ENCODE measurements at places on chromosomes 6 and 20.
A peak's percentile ranks its signal among the peaks of the same experiment; 100 is the strongest.

GRCh38 chr6:142756215-142756630 lies 188.8 kb downstream of the HIVEP2 start:
- DNase-seq = no peak

- DNase-seq = no peak
Measured at GRCh38 chr20:3758566-3758965, 9.0 kb downstream of the ADISSP start.

GRCh38 chr6:63272397-63272796 lies 47.4 kb downstream of the LGSN start:
- no peak for DNase-seq

- DNase-seq = no peak
Measured at GRCh38 chr20:52828199-52828598, 144.0 kb upstream of the TSHZ2 start.

DNA sequence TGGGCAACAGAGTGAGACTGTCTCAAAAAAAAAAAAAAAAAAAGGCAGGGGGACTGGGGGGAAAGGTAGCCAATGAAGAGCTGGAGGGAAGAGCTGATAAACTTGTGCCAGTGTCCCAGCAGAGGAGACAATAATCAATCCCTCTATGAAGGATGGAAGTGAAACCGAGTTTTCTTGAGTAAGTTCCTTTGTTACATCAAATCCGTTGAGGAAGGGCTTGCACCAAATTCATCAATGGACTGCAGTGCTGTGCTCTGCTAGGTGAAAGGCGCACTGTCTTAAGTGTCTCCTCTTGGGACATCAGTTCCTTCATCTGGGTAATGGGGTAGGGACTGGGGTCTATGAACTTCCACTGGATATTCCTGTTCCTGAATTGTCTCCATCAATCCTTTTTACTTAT lies 3.0 kb upstream of the CRIP3 start:
- no peak for DNase-seq

- no peak for DNase-seq
Measured at GRCh38 chr6:14100138-14100537, 17.4 kb upstream of the CD83 start.

- DNase-seq = no peak
Measured at GRCh38 chr6:56278171-56278591, 30.8 kb upstream of the COL21A1 start.

- peak; percentile 78 for DNase-seq
Measured at GRCh38 chr20:49608752-49609670, 41.1 kb upstream of the PTGIS start.

GRCh38 chr6:157711060-157711459 lies 112.0 kb upstream of the SNX9 start:
- DNase-seq = no peak

GRCh38 chr20:12270863-12271262 lies 353.2 kb downstream of the BTBD3 start:
- no peak for DNase-seq

GRCh38 chr6:99790679-99791078 lies 184.0 kb downstream of the PRDM13 start:
- DNase-seq = no peak

- DNase-seq = no peak
Measured at GRCh38 chr6:87421576-87421975, 13.8 kb downstream of the CFAP206 start.

DNA sequence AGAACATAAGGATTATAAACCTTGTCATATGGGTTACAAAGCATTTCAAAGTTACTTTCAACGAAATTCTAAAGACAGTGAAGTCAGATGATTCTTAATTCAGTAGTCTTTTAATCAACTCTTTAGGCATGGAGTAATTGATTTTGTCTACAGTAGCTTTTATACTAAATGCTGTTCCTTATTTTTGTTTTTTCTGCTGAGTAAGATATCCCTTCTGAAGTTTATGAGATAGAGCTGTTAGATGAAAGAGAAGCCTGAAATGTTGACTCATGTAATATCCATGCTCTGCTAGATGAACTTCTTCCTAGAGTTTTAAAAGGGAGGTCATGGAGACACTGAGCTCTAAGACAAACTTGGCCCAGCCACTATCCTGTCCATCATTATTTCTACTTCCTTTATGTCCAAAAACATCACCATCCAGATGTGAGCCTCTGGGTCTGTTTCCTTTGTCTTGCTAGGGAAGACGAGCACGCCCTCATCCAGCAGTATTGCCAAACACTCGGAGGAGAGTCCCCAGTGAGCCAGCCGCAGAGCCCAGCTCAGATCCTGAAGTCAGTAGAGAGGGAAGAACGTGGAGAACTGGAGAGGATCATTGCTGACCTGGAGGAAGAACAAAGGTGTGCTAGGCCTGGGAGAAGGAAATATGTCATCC lies 550.3 kb downstream of the UTRN start:
- no peak for DNase-seq

DNA sequence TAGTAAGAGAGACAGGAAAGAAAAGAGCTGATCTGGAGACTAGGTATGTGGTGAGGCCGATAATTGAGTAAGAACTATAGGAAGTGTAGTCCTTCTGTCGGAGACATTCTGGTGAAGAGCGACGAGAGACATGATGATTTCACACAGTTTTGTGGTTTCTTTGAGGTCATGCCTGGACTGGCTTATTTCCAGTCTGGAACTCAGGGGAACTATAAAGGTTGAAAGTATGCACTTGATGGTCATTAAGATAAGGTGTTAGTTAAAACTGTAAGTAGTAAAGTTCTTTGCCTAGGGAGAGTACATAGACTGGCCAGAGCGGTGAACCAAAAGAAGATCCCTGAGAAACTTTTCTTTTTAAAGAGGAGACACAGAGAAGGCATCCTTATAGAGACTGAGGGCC lies 68.8 kb downstream of the RFX6 start:
- DNase-seq = no peak

DNA sequence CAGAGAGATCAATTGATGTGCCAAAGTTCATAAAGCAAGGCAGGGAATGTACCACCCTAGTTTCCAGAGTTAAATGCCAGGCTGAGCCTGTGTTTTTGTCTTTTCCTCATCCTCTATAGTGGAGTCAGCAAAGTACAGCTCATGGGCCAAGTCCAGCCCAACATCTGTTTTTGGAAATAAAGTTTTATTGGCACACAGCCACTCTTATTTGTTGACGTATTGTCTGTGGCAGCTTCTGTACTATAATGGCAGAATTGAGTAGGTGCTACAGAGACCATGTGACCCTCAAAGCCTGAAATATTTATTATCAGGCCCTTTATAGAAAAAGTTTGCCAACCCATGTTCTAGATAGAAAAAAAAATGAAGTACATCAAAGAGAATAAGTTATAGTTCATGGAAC lies 187.0 kb downstream of the TSHZ2 start:
- DNase-seq = no peak

- no peak for DNase-seq
Measured at GRCh38 chr6:157491571-157492232, 110.7 kb downstream of the ZDHHC14 start.

DNA sequence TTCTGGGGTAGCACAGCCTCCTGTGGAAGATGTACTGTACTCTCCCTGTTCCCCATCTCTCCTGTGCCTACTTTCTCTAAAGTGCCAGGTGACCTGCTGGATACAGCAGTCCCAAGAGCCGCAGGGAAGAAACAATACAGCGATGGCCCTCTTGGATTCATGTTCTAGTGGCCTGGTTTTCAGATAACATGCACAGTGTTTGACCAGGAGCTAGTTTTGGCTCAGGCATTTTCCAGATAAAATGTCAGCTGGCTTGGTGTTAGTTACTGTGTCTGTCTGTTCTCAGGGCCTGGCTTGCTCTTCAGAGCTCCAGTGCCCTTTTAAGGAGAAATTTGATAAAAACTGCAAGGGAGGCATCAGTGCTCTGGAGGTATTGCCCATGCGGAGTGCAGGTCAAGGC lies 41.3 kb downstream of the GABRR2 start:
- no peak for DNase-seq

DNA sequence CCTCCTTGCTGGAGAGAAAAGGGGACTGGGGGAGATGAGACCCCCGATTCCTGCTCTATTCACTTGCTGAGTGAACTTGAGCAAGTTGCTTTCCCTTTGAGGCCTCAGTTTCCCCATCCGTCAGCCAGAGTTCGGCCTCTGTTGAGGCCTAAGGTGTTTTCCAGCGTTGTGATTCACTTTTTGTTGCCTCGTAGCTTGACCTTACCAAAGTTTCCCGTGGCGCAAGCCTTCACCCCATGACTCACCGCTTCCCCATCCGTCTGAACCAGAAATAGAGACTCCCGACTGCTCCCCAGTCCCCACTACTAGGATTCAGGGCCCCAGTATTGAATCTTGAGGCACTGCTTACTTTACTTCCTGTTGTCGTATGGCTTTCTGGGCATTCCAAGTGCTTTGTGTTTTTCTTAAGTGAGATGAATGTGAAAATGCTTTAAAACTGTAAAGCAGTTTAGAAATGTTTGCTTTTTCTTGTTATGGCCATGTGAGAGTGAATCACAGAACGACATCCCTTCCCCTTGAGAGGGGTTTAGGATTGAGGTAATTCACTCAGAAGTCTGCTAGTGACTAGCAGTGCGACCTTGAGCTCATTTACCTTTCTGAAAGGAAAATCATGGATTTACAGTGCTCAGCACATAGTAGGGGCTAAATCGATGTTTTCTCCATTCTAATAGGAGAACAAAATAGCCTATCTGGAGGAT lies 1.2 kb downstream of the CHMP4B start:
- DNase-seq = peak; percentile 52

DNA sequence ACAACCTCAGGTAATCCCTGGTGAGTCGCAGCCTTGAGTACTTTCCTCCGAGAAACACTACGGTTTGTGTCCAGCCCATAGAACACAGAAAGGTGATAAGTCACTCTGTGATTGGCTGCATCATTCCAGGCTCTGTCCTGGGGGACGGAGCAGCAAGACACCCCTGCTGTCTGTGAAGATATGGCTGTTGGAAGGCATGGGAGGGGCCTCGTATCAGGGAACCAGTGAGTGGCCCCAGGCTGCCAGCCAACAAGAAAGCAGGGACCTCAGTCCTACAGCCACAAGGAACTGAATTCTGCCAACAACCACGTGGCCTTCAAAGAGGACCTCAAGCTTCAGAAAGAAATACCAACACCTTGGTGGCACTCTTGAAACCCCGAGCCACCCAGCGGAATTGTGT lies 6.4 kb upstream of the EEF1A2 start:
- DNase-seq = no peak

DNA sequence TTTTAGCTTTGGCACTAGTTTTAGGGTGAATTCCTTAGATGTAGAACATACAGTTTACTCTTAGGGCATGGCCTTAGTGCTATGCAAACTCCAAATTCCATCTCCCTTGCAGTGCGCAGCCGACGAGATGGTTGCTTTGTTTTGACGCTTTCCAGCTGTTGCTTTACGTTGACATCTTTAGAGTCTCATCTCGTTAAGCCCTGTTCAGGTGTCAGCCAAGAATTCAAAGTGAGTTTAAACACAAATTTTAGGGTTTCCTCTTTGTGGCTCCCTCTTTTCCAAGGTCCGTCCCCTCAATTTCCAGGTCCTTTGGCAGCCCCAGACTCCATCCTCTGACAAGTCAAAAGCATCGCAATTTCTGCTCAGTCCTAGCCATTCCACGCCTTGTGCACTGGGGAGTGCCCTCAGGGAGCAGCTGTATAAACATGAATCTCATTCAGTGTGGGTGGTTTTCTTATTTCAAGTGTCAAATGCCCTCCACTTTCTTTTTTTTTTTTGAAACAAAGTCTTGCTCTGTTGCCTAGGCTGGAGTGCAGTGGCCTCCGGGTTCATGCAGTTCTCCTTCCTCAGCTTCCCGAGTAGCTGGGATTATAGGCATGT lies 14.1 kb upstream of the MAK start:
- DNase-seq = no peak

DNA sequence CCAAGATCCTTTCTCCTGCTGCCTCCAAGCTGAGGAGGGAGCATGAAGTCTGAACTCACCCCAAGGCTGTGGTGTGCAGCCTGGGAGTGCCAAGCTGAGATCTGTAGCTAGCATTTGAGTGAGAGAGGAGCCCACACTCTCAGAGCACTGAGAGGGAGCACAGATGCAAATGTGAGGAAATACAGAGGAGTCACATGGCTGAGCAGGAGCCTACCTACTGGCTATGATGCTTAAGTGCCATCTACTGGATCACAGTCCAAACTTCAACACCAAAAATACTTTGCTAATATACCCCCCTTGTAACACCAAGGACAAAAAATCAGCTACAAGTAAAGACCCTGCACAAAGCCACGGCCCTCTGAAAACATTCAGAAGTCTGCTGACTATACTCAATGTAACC lies 94.4 kb upstream of the IMPG1 start:
- DNase-seq = no peak

DNA sequence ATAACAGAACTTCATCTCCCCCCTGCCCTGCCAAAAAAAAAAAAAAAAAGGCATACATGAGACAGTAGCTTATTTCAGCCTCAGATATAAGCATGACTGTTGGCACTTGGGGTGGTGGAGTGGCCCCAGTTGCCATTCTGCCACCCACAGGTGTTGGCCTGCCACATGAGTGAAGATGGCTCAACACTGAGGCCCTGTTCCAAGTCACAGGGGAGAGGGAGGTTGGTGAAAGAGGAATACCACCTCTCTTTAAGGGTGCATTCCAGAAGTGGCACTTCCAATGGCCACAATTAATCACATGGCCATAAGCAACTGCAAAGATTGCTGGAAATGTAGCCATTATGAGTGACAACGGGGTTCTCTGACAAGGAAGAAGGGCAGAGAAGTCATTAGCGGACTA lies 61.9 kb upstream of the JARID2 start:
- peak; percentile 63 for DNase-seq

DNA sequence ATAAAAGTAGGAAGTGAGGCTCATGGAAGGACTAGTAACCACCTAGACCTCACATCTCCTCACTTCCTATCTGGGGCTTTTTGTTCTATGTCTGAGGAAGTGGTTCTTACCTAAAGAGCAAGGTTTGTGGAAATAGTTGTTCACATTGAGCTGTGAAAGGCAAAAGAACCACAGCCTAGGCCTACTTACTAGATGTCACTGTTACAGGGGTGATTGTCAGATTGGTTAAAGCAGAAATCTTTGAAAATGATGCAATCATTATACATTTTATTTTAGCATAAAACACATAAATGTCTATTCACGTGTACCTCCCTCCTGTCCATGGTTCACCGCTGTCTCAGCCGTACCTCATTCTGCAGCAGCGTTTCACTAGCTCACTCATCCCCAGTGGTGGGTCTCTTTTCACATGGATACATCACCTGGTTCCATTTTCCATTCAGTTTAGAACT lies 268.8 kb downstream of the TMEM242 start:
- DNase-seq = peak; percentile 30

DNA sequence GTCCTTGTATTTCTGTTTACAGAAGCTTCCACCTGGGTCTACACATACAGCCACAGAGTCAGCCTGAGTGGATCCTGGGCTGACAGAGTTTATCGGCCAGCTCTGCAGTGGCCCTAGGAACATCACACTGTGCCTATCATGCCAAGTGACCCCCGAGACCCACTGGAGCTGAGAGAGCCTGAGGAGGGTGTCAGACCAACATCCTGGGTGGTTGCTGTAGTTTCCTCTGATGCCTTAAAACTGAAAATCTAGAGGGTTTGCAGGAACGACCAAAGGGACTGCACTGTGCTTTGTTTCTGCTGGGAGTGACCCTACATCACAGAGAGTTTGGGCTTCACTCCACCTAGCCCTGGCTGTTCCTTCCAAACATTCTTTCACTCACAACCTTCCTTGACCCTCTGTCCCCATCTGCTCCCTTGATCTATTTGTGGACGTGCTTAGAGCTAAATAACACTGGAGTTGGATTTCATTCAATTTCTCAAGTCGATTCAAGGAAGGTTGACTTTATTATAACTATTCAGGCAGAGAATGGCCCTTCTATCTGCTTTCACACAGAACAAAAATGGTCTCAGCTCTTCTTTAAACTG lies 18.1 kb downstream of the MYLK4 start:
- no peak for DNase-seq
